ENCODE measurements at places on chromosomes 13 and 19.

DNA sequence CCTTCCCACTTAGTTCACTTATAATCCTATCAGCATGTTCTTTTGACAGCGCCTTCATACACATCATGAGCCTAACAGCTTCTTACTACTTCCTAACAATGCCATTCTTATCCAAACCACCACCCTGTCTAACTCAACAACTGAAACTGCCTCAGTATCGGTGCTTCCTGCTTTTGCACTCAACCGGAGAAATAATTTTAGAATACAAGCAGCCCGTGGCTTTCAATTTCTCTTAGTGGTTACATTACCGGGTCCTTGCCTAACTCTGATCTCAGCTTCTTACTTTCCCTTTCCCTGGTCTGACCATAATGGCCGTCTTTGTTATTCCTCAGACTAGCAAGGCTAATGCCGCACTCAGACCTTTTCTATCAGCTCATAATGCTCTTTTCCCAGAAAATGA lies 17.0 kb downstream of the ZFP82 start:
- DNase-seq = no peak

DNA sequence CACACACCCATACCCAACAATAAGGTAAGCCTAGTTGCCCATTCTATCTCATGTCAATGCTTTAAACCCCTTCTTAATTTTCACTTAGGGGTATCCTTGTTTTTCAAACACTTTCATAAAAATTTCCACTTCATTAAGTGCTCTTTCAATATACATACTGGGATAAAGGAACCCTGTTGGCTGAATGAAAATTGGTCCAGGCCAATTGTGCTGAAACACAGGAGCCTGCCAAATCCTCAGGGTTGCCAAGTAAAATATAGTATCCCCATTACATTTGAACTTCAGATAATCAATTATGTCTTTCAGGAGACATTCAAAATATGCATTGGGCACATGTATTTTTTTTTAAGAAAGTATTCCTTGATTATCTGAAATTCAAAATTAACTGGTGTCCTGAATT lies 1131.1 kb downstream of the SLITRK1 start:
- no peak for DNase-seq

- peak; percentile 74 for DNase-seq
Observed at GRCh38 chr19:17830567-17831418, 9.5 kb upstream of the INSL3 start.

DNA sequence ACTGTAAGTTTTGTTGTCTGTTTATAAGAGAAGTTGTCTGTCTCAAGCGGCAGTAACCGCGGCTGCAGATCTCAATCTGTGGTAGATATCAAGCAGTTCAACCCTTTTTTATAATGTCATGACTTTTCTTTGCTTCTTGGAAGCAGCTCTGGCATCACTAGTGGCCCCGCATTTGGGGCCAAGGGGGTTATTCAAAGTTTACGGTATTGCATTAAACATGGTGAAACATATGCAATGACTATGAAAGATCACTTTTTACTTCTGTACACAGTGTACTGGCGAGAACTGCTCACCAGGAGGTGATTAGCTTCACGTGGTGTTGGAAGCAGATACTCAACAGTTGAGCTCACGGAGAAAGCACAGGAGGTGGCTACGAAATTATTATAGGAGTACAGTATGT lies 4.6 kb upstream of the FFAR3 start:
- DNase-seq = peak; percentile 47

DNA sequence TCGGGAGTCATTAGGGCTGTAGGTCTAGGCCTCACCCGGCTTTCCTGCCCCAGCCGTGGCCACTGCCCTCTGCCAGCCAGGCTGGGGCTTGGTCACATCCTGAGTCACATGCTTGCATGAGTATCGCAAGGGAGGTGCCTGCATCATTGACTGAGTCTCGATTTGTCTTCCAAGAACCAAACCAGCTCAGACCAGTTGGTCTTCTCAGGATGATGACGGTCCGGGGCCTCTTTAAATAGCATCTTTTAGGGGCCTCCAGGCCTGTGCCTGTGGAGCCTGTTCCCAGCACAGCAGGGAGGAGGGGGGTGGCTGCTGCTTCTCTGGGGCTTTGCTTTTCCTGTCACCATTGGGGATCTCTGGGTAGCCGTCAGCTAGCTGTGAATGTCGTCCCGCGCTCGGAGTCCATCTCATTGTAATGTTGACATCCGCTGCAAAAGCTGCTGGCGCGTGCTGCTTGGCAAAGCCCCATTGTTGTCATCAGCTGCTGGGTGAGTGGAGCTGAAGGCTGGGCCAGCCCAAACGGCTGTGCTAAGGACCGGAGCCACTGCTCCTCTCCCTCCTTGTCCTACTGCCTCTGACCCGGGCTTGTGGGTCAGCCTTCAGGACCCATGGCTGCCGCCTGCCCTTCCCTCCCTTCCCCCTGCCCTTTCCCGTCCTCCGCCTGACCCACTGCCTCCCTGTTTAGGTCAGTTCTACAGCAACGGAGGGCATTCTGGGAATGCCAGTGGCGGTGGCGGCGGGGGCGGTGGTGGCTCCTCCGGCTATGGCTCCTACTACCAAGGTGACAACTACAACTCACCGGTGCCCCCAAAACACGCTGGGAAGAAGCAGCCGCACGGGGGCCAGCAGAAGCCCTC lies 14.3 kb upstream of the QTRT1 start:
- DNase-seq = no peak

DNA sequence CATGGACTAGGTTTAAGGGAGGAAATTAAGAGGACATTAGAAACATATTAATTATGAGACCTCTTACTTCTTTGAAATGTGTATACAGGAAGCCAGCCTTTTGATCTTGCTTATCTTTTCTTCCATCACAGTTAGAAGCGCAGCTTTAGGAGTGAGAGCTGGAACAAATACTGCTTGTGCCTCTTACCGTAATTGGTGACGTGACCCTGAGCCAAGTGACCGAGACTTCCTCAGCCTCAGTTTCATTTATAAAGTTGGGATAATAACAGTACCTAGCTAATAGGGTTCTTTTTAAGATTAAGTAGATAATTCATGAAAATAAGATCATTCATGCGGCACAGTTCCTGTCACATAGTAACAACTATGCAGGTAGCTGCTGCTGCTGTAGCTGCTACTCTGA lies 18.5 kb downstream of the FREM2 start:
- no peak for DNase-seq

DNA sequence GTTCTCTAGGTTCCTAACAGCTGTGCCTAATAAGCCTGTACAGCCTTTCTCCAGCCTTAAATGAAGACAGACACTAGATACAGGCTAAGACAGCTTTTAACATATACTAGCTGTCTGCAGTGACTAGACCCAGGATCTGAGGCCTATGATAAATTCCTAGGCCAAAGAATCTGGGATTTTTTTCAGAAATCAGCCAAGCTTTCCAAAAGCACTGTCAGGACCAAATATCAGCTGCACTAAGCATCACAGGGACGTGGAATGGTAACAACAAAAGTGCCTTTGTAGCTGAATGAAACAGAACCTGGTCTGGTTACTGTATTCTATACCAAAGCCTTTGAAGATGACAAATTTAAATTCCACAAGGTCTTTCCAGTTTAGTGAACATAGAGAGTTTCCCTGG lies 77.9 kb upstream of the DOCK9 start:
- DNase-seq = no peak

DNA sequence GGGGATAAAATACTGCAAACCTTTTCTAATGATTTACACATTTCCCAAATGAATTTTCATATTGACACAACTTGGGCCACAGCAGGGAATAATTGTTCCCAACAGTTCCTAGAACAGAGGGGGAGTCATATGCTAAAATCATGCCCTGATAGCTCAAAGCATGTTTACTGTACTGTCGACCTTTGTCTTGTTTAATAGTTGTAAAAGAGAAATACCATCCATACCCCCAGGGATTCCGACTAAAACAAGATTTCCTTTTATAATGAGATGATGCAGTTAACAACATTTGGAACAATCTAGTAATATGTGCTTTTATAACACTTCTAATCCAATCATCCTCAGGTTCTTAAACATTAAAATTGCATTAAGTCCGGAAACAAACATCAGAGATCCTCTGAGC lies 759.7 kb downstream of the OLFM4 start:
- DNase-seq = no peak

- no peak for DNase-seq
Observed at GRCh38 chr13:27384285-27384684, 40.1 kb upstream of the GTF3A start.

GRCh38 chr13:23609874-23610576 lies 39.8 kb downstream of the TNFRSF19 start:
- DNase-seq = no peak

DNA sequence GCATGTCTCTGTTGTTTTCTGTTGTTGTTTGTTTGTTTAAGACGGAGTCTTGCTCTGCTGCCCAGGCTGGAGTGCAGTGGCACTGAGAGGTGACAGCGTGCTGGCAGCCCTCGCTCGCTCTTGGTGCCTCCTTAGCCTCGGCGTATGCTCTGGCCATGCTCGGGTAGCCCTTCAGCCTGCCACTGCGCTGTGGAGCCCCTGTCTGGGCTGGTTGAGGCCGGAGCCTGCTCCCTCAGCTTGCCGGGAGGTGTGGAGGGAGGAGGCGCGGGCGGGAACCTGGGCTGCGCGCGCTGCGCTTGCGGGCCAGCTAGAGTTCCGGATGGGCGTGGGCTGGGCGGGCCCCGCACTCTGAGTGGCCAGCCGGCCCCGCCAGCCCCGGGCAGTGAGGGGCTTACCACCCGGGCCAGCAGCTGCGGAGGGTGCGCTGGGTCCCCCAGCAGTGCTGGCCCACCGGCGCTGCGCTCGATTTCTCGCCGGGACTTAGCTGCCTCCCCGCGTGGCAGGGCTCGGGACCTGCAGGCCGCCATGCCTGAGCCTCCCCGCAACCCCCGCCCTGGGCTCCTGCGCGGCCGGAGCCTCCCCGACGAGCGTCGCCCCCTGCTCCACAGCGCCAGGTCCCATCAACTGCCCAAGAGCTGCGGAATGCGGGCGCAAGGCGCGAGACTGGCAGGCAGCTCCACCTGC lies 6.6 kb upstream of the ZNF329 start:
- no peak for DNase-seq

DNA sequence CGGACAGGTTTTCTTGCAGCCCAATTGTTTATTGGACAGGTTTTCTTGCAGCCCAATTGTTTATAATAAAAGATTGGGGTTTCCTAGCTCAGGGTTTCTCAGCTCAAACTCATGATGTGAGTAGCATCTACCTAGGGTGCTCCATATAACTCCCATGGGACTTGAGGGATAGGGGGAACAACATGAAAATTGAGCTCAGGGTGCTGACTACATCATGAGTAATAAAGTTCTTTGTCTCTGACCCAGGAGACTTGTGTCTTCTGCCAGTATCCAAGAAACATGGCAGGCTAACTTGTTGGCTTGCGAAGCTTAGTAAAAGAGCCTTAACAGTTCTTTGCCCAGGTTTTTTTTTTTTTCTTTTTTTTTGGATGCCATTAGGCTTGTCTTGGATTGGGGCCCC lies 59.2 kb upstream of the MYCBP2 start:
- no peak for DNase-seq

DNA sequence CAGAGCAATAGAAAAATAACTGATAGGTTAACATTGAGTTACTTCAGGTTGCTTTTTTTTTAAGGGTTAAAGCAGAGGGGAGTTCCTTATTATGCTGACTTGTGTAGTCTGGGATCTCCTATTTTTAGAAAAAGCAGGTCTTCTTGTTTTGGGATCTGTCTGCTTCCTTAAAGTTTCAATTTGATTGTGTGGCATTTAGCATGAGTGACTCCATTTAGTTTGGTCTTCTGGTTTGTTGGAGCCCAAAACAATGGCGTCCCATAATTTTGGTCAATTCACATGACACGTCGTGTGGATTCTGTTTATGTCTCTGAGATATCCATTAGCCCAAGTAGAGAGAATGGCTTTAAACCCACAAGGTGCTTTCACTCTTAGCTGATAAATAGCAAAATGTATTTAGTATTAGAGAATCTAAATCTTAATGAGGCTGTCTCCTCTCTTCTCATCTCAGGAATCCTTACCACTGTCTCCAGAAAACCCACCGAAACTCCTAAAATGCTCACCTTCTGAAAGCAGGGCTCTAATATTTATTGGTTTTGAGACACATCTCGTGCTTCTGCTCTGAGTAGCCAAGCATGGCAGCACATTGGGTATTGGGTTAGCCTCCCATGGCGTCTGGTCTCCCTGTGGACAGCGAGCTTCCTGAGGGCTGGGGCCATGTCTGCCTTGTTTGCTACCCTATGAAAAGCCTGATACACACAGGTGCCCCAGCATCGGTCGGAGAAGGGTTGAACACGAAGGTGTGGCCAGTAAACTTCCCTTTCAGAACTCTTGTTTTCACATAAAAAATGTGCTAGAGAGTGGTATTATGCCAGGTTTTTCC lies 67.2 kb upstream of the GPR183 start:
- no peak for DNase-seq

GRCh38 chr19:39445196-39446111 lies at the start of gene SUPT5H:
TSS of gene SUPT5H (plus strand) at chr19:39445582. CDS start at chr19:39445891, 309 bp downstream.
- DNase-seq = peak; percentile 99

GRCh38 chr19:58407658-58408151 lies 744 bp upstream of the ZNF584 start:
- DNase-seq = no peak

DNA sequence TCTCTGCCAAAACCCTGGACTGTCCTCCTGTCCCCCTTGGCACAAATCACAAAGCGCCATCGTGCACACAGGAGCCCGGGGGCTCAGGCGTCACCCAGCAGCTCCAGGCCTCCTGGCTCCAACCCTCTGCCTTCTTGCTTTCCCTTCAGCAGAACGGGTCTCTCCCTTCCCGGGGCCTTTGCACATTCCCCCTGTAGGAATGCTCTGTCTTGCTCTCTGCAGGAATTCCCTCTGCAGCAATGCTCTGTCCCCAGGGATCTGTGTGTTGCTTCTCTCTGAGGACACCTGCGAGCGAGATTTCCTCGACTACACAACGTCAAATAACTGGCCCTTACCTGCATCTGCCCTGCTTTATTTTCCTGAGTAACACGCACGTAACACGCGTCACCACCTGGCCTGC lies 13.3 kb upstream of the RASA3 start:
- DNase-seq = peak; percentile 37

DNA sequence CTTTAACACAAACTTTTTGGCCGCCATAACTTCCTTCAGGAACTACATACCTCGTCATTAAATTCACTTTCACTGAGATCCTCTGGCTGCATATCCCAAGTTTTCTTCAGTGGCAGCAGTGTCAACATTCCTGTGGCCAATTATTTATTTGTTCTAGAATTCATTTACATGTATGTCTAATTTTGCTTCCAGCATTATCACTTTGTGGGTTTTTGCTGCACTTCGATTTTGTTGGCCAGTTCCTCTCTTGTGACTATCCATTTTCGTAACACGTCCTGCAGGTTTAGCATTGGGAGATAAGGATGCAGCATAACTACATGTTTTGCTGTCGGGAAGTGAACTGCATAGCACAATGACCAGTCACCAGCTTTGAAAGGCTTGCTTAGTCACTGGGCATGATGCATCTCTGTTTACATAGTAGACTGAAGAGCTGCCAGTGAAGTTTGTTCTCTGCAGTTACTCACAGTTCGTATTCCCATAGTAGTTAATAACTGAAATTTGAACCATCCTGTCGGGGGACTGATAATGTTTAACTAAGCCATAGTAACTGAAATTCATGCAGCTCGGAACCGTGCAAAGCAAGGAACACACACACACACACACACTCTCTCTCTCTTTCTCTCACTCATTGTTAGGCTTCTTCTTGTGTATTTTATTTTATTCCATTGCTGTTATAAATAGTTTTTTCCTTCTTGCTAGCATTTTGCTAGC lies 28.3 kb downstream of the ZNF507 start:
- DNase-seq = no peak
